ENCODE measurements at places on chromosomes 16 and 17. TPM values are rescaled to one million over a fixed set of nuclear protein-coding genes. Genes with fewer than 3 reads are reported as not detected.

The CES1 gene
- total RNA-seq, result not detected

The BAHCC1 gene
- 14.3 TPM for total RNA-seq

The HAS3 gene
- total RNA-seq, result 0.81 TPM

The KRT12 gene
- not detected for total RNA-seq

The CCDC200 gene
- not detected for total RNA-seq

The WBP2 gene
- total RNA-seq, result 24.1 TPM

The IL34 gene
- 3.4 TPM for total RNA-seq

The BCAR1 gene
- total RNA-seq, result 26.9 TPM

The CCDC43 gene
- total RNA-seq, result 50.7 TPM

The IKZF3 gene
- total RNA-seq, result not detected

The RAB26 gene
- 3.6 TPM for total RNA-seq

The EVPL gene
- total RNA-seq, result not detected

The KCTD19 gene
- total RNA-seq, result not detected

The CNP gene
- 64.3 TPM for total RNA-seq

The CCL17 gene
- total RNA-seq, result not detected
